ENCODE measurements at places on chromosomes 11 and 22. TPM values are rescaled to one million over a fixed set of nuclear protein-coding genes. Genes with fewer than 3 reads are reported as not detected.

The C11orf52 gene
- 7.7 TPM for total RNA-seq

The ADAMTS15 gene
- 3.5 TPM for total RNA-seq

The APLNR gene
- total RNA-seq = 2.8 TPM

The RTN4R gene
- total RNA-seq = 3.5 TPM

The SSH3 gene
- 55.8 TPM for total RNA-seq

The ENTHD1 gene
- not detected for total RNA-seq

DNA sequence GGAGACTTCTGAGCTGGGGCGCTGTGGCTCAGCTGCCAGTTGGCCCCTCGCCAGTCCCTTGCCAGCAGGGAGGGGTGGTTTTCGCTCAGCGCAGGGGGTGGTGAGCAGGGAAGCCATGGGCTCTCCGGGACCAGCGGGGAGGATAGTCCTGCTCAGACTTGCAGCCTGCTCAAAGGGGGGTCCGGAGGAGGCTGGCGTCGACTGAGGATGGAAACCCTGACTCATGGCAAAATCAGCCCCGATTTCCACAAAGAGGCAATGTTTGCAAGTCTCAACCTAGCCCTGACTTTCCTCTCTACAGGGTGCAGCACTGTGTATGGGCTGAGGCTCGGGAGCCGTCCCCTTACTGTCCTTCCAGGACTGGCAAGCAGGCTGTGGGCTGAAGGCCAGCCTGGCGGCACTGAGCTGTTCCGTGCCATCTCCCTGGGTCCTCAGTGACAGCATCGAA lies 35.1 kb downstream of the FBLN1 start:
- peak; percentile 74 for DNase-seq

DNA sequence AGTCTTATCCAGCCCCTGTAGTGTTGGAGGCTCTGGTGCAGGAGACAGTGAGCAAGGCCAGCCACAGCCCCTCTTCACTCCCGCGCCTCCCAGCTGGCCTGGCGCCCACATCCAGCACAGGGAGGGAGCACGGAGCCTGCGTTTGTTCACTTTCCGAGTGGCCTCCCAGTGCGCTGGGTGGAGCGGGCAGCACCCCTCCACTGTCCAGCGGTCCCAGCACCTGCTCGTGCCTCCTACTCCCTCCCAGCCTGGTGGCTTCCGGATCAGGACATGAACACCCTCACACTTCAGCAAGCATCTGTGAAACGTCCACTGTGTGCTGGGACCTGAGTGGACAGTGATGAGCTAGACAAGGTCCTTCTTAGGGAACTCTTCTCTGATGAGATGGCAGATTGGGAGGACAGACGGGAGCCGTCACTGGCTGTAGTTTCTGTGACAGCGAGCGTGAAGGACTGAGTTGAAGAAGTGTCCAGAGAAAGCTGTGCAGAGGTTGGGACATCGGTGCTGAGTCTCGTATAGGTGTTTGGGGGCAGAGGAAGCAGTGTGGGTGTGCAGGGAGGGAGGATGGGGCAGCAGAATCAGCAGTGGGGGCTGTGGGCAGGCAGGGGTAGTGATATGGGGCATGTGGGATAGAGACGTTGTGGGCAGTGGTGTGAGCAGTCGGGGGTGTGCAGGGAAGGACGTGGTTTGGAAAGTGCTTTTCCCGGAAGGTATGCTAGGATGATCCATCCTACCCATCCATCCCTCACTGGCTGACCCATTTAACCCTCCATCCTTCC lies 256.8 kb downstream of the TBC1D22A start:
- no peak for DNase-seq

GRCh38 chr22:24455751-24456426 lies 28.5 kb downstream of the ADORA2A start:
- DNase-seq = no peak

DNA sequence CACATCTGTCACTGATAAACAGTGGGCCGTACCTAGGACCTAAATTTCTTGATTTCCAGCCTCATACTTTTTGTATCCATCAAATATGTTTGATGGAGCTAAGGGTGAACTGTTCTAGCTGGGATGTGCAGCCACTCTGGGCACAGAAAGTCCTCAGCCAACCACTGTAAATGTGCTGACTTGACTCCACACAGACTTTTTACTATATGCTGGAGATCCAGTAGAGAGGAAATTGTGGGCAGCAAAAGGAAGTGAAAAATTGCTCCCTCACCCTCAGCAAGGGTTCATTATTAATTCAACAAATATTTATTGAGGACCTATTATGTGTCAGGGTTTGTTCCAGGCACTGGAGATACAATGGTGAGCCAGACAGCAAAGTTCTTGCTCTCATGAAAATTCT lies 54.2 kb upstream of the AMPD3 start:
- DNase-seq = no peak

GRCh38 chr11:115123641-115124040 lies 380.6 kb downstream of the CADM1 start:
- DNase-seq = no peak

GRCh38 chr11:34502949-34503348 lies 10.6 kb downstream of the ELF5 start:
- no peak for DNase-seq

DNA sequence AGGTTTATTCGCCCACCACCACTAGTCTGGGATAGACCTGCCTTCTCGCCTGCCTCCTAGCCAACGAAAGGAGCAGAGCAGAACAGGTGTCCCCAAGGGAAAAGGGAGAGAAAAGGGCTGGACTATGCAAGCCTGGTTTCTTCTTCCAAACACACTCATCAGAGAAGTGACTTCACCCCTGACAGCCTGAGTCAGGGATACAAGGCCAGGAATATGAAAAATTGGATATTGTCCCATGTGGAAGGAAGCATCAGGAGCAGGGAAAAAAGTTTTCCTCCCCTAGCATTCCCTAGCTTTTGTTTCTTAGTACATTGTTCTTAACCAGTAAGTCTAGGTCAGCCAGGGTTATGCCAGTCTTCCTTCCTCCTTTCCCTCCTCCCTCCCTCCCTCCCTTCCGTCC lies 56.9 kb upstream of the TNRC6B start:
- DNase-seq = no peak

DNA sequence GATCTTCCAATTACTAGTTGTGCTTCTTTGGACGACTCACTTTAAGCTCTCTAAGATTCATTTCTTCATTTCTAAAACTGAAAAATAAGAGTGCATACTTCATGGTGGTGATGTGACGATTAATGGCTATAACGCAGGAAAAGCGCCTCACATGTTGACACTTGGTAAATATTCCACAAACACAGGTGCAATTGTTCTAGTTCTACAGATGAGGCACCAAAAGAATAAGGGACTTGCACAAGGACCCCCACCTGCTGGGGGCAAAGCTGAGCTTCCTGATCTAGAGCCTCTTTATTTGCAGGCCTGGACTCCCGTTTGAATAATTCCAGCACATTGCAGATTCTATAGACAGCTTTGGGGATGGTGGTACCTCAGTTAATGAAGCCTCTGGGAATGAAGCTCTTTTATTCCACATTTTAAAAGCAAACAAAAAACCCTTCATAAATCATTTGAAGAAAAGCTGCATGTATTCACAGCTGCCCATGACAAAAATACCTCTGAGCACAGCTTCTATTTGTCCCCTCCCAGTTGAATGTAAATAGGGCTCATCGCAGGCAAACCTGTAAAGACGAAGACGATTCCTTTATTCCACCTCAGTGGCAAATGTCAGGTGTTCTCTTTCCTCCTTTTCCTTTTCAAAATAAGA lies 14.9 kb upstream of the CADM1 start:
- no peak for DNase-seq

DNA sequence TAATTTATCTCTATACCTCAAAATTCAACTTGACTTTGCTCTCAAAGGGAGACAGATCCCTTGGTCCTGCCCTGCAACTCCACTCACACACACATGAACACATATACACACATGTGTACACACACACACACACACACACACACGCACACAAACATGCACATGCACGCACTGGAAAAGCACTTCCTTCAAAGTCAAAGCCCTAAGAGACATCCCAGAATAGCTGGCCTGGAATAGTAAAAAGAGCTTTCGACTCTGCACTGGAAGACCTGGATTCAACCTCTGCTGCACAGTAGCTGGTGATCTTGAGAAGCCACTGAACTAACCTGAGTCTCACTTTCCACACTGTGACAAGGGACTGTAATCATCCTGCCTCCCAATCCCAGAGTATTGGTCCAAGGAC lies 26.8 kb downstream of the TENM4 start:
- DNase-seq = no peak

- no peak for DNase-seq
These were observed 30.9 kb upstream of the SLC35C1 start for GRCh38 chr11:45773786-45774655.

- no peak for DNase-seq
These were observed 140.6 kb upstream of the RASSF10 start for GRCh38 chr11:12868315-12869073.
